SW480 (cell line): ENCODE measurements at places on chromosomes 12 and 14.

GRCh38 chr12:99386907-99387306, 260.6 kb upstream of the GARIN6 start:
- peak; percentile 45 for DNase-seq

GRCh38 chr14:26332966-26333365, 264.9 kb downstream of the NOVA1 start:
- DNase-seq = no peak

- no peak for DNase-seq
Observed at GRCh38 chr14:92578511-92578910, 64.9 kb downstream of the RIN3 start.

DNA sequence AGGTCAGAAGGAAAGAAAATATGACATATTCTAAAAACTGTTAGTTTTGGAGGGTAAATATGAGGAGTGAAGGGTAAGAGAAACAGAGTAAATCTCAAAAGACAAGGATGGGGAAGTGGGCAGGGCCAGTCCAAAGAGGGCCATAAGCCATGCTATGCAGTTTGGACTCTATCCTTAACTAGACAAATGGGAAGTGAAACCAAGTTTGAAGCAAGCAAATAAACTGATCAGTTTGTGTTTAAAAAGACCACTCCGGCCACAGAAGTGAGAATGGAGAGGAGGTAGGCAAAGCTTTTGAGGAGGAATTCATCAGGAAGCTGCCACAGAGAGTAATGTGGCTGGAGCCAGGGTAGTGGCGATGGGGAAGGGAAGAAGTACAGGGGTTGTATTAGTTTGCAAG, 37.5 kb upstream of the DAAM1 start:
- no peak for DNase-seq

- DNase-seq = no peak
Observed at GRCh38 chr12:4289998-4290790, 16.6 kb downstream of the CCND2 start.

DNA sequence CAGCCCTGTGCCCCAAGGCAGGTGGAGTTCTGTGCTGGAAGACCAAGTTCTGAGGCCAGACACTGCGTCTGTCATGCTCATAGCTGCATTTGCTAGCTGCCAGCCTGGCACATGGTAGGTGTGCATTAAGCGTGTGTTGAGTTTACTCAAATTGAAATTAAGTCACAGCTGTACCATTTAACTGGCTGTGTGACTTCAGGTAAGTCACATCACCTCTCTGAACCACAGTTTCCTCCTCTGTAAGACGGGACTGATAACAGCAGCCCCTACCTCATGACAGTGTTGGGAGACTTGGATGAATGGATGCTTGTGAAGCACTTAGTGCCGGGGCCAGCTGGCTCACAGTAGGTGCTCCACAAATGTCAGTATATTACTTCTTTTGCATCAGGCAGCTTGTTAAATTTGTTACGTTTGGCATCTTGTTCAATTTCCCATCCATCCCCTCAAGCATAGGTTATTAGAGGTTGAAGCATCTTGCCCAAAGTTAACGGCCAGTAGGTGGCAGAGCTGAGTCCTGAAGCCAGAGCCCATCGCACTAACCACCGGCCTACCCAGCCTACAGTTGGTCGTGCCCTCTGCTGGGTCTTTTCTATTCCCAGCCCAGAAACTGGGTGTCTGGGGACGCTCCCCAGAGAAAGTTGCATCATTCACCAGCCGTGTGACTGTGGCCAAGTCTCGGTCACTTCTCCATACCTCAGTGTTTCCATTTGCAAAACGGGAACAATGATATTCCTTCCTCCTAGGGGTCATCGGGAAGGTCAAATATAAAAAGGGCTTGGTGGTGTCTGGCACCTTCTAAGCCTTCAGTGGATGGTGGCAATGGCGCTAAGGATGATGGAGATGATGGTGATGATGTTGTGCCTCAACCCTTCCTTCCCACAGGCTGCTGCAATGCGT, 4.5 kb downstream of the DAO start:
- DNase-seq = peak; percentile 26

GRCh38 chr12:11653215-11653753, 3.8 kb downstream of the ETV6 start:
- no peak for DNase-seq

DNA sequence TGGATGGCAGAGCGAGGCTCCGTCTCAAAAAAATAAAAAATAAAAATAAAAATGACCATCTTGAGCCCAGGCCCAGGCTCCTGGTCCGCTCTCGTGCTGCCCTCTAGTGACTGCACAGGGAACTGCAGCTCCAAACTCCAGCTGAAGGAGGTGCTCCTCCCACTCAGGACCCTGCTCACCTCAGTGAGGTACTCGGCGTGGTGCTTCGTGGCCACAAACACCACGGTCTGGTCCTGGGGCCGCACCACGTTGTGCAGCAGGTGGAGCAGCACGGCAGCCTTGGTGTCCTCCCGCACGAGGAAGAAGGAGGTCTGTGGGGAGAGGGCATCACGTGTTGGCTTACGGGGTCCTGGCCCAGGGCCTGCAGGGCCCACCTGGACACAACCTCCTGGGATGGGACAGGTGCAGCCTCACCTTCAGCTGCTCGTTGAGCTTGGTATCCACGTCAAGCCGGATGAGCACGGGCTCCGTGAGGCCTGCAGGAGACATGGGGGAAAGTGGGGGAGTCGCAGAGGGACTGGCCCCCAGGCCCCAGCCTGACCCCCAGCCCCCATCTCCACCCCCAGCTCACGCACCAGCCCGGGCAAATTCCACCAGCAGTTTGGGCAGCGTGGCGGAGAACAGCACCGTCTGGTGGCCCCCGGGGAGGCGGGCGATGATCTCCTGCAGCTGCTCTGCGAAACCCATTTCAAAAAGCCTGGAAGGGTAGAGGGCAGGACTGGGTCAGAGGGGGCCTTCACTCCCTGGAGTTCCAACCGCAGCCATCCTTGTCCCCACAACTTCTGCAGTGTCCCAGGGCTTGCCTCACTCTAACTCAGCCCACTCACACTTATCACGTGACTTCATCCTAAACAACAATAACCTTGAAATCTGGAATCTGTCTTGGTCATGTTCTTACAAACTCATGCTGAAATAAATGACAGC, 10.6 kb downstream of the DDX54 start:
- DNase-seq = peak; percentile 30
